ENCODE measurements at places on chromosomes 4 and X. TPM values are rescaled to one million over a fixed set of nuclear protein-coding genes. Genes with fewer than 3 reads are reported as not detected.

GRCh38 chr4:1310796-1311631, 21.3 kb downstream of the MAEA start:
- DNase-seq, result no peak

Gene RBM46
- total RNA-seq, result not detected

- no peak for DNase-seq
These were observed 13.1 kb downstream of the NAT8L start for GRCh38 chr4:2071912-2072867.

- no peak for DNase-seq
These were observed 193.1 kb upstream of the GPC4 start for GRCh38 chrX:133608406-133608805.

- DNase-seq, result no peak
These were observed 206.6 kb downstream of the ADGRL3 start for GRCh38 chr4:61406677-61407076.

- DNase-seq, result no peak
These were observed 103.2 kb downstream of the ANXA3 start for GRCh38 chr4:78654807-78655206.

GRCh38 chr4:95469617-95470016, 79.2 kb downstream of the UNC5C start:
- no peak for DNase-seq

DNA sequence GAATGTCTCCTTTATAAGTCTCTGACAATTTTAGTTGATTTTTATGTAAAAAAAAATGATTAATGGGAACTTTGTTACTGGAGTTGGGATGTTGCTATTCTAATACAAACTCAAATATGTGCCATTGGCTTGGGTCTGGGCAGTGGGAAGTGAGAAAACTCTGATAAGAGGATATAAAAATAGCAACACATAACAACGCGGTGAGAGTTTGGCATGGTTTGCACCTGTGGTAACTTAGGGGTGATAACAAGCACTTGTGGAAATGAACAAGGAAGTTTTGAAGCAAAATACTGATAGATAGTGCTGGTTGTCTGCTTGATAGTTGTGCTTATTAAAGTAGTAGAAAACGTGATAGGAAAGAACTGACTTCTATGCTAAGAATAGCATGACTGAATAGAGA, 743.3 kb upstream of the AGA start:
- DNase-seq, result no peak

- no peak for DNase-seq
These were observed 233.1 kb downstream of the FAT4 start for GRCh38 chr4:125547836-125548235.

Gene NPFFR2
- not detected for total RNA-seq

Gene CYSLTR1
- total RNA-seq, result 1.2 TPM

GRCh38 chr4:109914322-109914721, 1.6 kb downstream of the EGF start:
- no peak for DNase-seq

DNA sequence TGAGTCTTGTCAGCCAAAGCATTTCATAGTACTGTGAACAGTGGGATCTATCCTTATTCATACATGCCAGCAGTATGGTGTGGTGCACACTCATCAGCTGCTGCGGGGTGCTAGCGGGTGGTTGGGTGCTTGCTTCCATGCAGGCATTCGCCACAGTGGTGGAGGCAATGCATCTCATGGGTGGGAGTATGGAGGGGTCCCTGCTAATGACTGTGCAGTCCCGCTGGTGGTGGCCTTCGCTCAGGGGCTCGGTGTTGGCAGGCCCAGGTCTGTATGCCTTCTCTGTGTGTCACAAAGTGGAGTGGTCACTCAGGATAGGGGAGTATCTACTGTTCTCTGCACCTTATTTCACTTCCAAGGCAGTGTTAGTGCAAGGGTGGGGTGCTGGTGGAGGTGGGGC, 122.6 kb downstream of the POU3F4 start:
- no peak for DNase-seq

DNA sequence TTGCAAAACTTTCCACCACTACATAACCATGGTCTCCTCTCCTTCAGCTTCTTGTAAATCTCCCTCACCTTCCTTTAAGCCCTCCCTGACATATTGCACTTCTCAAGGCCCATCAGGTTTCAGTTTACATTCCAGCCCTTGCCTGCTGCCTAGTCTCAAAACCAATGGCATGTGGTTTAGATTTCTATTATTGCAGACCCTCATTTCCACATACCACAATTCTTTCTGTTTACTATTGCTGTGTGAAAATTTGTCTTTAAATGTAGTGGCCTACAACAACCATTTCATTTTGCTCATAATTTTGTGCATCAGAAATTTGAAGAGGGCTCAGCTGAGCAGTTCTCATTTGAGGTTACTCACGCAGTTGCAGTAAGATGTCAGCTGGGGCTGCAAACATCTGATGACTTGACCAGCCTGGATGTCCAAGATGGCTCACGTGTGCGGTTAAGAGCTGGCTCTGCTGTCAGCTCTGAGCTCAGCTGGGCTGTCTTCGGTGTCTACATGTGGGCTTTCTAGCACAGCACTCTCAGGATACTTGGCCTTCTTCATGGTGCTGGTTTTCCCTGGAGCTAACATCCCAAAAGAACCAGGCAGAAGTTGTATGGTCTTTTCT, 29.9 kb upstream of the SOD3 start:
- DNase-seq, result no peak

GRCh38 chrX:95509474-95509873, 1175.2 kb upstream of the DIAPH2 start:
- DNase-seq, result no peak

- DNase-seq, result no peak
These were observed 110.9 kb upstream of the ANK2 start for GRCh38 chr4:112938461-112939058.

Gene TLR6
- 0.71 TPM for total RNA-seq

DNA sequence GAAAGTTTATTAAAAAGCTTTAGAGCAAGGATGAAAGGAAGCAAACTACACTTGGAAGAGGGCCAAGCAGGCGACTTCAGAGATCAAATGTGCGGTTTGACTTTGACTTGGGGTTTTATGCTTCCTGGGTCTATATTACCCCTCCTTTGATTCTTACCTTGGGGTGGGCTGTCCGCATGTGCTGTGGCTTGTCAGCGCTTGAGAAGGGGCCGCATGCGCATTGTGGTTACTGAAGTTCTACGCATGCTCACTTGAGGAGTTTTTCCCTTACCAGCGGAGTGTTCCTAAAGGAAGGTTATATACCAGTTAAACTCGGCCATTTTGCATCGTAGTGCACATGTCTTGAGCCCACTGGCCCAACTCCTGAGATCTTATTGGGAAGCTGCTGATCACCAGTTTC, 9.9 kb downstream of the ZNF157 start:
- DNase-seq, result peak; percentile 16

DNA sequence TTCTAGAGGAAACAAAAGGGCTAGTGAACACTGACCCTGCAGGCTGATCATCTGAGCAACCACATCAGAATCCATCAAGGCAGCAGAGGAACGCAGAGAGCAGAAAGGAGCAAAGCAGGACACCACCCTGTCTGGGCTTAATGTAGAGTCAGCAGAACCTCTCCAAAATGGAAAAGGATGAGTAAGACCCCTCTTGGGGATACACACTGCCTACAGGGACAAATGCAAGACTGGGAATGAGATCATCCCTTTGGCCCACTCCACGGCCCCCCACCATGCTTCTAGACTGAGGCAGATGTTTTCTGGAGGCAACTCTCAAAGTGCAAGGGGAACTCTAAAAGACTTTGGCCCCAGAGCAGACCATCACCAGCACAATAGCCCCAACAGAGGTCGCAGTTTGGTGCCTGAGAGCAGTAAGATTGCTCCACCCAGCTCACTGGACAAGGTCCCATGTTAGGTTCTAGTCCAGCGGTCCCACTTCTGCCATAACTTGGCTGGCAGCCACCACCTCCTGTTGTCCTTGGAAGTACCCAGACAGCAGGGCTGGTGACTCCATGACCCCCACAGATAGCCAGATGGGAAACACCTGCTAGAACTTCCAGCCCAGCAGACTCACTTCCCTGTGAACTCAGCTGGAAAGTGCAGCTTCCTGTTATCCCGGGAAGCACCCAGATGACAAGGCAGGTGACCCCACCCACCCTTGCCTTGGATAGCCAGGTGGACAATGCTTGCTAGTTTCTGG, 372.7 kb downstream of the INPP4B start:
- DNase-seq, result peak; percentile 18

DNA sequence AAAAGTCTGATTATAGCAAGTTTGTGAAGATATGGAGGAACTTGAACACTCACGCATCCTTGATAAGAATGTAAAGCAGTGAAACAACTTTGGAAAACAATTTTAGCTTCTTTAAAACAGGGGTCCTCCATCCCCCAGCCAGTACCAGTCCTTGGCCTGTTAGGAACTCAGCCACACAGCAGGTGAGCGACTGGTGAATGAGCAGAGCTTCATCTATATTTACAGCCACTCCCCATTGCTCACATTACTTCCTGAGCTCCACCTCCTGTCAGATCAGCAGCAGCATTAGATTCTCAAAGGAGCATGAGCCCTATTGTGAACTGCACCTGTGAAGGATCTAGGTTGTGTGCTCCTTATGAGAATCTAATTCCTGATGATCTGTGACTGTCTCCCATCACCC, 530.3 kb upstream of the PRKX start:
- no peak for DNase-seq

DNA sequence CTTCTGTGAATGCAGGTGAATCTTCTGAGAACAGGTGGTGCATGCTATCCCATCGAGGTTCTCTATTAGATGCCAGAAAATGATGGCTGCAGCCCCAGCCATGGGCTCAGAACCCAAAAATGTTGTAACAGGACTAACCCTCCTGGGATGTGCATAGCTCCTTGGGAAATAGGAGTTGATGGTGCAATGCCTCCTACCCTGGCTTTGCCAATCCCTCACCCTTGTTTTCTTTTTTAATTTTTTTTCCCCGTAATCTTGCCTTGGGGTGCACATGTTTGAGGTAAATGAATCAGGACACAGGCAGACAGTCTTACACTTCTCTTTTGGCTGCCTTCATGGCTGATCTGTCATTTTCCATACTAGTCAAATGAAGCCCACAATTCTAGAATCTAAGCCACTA, 96.6 kb downstream of the KIT start:
- DNase-seq, result no peak

- DNase-seq, result no peak
These were observed 27.2 kb upstream of the GPR34 start for GRCh38 chrX:41661366-41662095.

DNA sequence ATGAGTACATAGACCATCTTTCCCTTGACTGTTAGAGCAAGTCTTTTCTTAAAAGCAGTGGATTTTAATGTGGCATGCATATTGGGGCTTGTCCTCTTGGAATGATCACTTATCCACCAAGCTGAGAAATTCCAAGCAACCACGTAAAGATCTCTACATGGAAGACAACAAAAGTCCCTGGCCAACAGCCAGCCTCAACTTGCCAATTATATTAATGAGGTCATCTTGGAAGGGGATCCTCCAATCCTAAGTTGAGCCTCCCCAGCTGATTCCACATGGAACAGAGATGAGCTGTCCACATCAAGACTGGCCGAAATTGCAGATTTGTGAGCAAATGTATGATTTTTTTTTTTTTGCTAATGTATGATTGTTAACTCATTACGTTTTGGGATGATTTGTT, 20.6 kb upstream of the FTHL17 start:
- no peak for DNase-seq

DNA sequence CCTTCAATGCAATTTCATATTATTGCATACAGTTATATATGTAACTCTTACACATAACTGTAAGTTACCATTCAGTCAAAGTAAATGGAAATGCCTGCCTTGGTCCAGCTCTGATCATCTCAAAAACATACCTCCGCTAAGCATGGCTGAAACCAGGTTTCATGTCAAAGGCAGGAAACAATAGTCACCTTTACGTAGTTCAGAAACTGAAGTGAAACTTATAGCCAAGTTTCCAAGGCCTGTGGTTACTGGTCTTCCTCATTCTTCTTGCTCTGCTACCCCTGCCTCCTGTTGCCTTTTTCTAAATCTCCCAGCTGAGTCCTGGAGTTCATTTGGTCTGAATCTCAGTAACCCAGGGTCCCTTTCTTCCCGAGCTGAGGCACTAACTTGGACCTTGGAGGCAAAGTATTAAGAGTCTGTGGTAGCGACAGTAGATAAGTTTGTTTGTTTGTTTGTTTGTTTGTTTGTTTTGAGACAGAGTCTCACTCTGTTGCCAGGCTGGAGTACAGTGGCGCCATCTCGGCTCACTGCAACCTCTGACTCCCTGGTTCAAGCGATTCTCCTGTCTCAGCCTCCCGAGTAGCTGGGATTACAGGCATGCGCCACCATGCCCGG, 30.8 kb downstream of the DAPP1 start:
- no peak for DNase-seq

Gene HSPA4L
- total RNA-seq, result 16.1 TPM

Gene DUSP21
- total RNA-seq, result not detected

- DNase-seq, result no peak
These were observed 7.2 kb upstream of the MRFAP1 start for GRCh38 chr4:6633091-6633906.

DNA sequence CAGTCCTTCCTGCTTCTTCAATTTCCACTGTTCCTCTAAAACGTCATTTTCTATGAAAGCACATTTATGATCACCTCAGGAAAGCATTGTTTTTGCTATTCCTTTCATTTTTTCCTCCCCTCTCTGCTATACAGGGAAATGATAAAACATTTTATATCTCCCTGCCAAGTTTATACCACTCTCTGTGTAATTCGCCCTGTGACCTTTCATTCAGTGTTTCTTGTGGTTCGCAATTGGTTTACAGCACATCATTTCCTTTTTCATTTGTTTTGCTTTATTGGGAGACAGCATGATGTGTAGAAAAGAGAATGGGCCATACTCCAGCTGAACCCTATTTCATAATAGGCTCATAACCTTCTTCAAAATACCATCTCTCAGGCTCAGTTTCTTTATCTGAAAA, 99.9 kb upstream of the RAPGEF2 start:
- no peak for DNase-seq

Gene HS3ST1
- total RNA-seq, result 2.4 TPM

GRCh38 chr4:154506253-154506652, 14.7 kb upstream of the DCHS2 start:
- no peak for DNase-seq

DNA sequence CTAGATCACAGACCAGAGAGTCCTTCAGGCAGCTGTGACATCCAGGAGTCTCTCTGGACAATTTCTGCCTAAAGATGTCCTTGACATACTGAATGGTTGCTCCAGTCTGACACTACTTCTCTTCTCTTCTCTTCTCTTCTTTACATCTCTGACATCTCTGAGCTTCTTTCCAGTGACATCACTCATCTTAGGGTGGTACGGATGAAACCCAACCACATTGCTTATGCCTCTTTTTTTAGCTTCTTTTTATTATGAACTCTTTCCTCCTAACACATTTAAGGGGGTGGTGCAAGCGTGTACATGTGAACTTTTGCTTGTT, 39.4 kb upstream of the IRF2 start:
- no peak for DNase-seq

GRCh38 chr4:3369781-3370674, 71.7 kb upstream of the HGFAC start:
- DNase-seq, result peak; percentile 66

Gene SLC9A6
- 15.6 TPM for total RNA-seq

Gene SORBS2
- total RNA-seq, result 1,282 TPM

Gene OTUD6A
- not detected for total RNA-seq
